NCI-H1417 treated with DMSO at 0.1 percent for 48 hours (cell line): ENCODE measurements at places on chromosomes 2 and 18.

- no peak for DNase-seq
Observed at GRCh38 chr2:199999166-199999565, 43.8 kb downstream of the MAIP1 start.

DNA sequence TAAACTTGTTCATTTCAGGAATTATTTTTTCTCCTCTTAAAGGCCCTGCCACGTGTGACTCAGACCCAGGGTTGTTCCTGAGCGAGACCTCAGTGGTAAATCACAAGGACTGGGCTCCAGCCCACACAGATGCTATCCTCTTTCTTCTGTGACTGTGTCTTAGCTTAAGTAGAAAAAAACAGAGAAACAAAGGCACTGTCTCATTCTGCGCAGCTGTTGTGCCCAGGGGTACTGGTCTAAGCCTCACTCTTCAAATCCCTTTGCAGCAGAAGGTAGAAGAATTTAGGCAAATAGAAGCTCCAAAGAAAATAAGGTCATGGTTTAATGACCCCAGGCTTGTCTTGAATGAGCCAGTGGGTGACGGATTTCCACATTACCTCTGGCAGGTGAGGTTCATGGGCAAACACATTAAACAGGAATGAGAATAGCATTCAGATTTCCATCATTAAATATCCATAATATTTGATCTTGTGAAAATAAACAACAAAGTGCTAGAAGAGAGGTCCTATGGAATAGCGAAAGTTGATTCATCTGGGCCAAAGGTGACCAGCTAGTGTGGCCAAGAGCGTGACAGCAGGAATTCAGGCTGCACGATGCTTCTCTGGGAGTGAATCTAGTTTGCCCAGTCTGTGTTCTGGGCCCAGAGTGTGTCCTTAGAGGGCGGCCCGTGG lies 63.3 kb downstream of the LIPG start:
- no peak for DNase-seq

DNA sequence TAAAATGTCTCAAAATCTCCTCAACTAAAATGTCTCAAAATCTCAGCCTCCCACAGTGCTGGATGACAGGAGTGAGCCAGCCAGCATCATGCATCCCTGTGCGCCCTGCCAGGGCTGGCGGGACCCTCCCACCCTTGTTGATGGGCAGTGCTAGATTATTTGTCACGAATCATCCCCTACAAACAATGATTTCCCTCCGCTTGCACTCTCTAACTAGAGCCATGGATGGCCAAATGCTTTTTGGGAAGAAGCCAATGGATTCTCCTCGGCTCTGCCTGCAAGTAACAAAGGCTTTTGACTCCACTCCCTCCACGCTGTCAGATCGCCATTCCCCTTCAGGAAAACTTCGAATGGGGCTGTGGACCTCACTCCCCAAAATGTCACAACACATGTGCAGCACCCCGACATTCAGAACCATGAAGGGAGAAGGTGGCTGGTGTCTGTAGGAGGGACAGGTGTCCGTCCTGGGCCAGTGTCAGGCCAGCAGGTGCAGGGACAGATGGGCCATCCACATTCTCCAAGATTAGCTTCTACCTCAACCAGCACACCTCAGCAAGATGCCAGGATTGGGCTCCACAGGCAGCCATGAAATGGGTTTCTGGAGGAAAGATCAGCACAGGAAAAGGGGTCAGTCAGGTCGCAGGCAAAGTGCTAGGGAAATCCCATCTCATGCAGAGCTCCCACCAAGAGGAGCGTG lies 11.5 kb downstream of the AMER3 start:
- no peak for DNase-seq

- DNase-seq = no peak
Observed at GRCh38 chr2:239196474-239197021, 204.3 kb downstream of the HDAC4 start.

- DNase-seq = no peak
Observed at GRCh38 chr18:62863579-62864001, 148.2 kb downstream of the PHLPP1 start.

DNA sequence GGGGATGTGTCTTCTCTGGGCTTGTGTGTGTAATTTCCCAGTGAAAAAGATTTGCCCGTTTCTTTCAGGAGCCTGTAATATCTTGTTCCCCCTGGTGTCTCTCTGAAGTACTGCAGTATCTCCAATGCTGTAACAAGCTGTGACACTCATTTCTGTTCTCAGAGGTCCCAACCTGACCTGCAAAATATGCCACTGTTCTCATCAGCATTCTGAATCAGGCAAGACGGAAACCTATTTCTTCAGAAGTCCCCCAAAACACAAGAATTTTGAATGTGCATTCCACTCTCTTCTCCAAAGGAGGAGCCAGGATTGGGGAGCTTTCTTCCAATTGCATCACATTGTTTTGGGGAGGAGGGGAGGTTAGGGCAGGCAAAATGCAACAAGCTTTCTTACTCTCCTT lies 77.0 kb upstream of the CNGA3 start:
- no peak for DNase-seq

DNA sequence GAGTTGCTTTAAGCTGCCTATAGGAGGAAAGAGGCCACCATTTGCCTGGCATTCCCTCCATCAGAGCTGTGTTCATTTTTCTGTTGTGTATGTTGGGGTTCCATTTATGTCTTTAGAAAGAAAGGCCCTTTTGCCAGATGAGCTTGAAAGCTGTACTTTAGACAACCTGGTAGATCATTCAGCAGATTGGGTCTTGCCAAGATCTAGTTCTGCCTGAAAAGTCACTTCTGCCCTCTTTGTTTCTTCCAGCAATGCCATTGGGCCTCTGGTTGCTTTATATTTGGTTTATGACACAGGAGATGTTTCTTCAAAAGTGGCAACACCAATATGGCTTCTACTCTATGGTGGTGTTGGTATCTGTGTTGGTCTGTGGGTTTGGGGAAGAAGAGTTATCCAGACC lies 14.4 kb downstream of the SLC20A1 start:
- no peak for DNase-seq

DNA sequence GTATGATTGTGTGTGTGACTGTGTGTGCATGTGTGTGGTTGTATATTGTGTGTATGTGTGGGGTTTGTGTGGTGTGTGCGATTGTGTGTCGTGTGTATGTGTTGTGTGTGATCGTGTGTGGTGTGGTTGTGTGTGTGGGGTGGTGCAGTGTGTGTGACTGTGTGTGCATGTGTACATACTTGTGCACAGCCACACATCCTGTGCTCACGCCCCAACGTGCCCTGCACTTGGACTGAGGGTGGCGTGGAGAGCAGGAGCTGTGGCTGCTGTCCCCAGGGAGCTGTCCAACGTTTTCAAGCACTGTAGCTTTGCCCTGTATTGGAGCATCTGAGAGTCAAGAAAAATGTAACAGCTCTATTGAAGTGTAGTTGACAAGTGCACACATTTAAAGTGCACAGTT lies 243.2 kb upstream of the HDAC4 start:
- no peak for DNase-seq

- peak; percentile 8 for DNase-seq
Observed at GRCh38 chr2:74690571-74690970, 36.5 kb downstream of the SEMA4F start.

- DNase-seq = no peak
Observed at GRCh38 chr2:226845386-226846116, 9.7 kb downstream of the RHBDD1 start.

- DNase-seq = no peak
Observed at GRCh38 chr2:150404147-150404546, 83.3 kb downstream of the RND3 start.

GRCh38 chr18:35178260-35178659 lies 62.6 kb upstream of the ZNF397 start:
- DNase-seq = no peak
